ENCODE measurements at places on chromosomes 7 and 10.

DNA sequence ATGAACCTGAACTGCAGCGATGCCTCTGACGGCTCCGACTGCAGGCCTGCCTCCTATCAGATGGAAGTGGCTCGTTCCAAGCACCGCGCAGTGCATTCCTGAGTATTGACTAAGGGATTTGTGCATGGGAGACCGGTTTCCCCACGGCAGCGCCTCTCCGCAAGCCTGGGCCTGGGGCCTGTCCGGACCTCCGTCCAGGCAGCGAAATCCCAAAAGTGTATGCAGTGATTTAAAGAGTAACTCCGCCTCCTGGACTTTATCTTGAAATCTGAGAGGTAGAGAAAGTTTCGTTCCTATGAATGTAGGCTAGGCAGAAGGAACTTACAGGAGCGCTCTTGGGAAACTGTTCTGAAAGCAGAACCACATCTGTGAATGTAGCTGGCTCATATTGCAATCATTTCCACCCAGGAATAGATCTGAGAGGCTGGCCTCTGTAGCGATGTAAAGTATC lies 106.2 kb upstream of the CELF2 start:
- no peak for DNase-seq

GRCh38 chr10:15242261-15242840 lies 73.9 kb upstream of the NMT2 start:
- no peak for DNase-seq

DNA sequence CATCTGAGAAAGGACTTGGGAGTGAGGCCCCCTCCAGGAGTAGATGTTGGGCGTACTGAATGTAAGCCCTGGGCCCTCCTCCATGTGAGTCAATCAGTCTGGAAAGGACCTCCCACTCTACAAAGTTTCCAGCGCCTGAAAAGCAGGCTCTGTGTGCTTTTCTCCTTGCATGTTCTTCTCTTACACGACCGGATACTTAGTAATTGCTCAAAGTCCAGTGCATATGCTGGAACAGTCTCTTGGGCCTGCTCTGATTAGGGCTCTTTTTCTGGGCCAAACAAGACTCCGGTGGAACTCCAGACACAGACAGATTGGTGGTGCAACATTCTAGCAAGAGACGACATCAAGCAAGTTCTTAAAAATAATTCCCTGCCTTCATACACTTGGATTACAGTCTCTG lies 38.3 kb upstream of the RAPGEF5 start:
- no peak for DNase-seq

GRCh38 chr10:96609510-96609909 lies 22.7 kb upstream of the TM9SF3 start:
- DNase-seq = no peak

DNA sequence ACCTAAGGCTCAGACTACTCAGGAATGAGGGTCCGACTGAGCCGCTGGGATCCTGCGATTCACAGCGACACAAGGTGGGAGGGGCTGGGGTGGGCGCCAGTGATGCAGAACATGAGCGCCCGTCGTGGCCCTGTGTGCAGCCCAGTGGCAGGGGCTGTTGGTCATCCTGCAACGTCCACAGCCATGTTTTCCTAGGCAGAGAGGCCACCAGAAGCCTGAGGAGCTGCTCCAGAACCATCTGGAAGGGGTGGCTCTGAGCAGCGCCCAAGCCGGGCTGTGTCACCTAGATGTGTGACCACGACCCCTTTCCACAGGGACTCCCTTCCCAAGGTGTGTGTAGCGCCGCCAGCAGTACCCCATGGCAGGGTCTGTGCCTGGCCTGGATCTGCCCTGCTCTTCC lies 24.5 kb downstream of the DPYSL4 start:
- no peak for DNase-seq

GRCh38 chr7:40629891-40630290 lies 495.1 kb downstream of the SUGCT start:
- DNase-seq = no peak

GRCh38 chr10:86655596-86655995 lies 1.2 kb downstream of the OPN4 start:
- DNase-seq = no peak

DNA sequence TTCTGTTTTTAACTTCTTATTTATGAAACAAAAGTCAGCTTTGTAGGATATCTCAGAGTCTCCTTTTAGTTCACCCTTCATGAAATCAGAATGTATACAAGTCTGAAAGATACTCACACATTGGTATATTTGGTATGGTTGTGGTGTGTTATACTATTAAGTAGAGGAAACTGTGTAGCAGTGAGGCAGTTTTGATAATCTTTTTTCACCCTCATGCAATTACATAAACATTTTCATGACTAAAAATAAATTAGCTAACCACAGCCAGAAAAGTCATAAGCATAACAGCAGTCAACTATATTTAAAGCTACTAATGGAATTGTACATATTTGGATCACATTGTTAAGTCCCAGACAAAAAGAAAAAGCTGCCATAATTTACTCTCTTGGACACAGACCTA lies 62.1 kb downstream of the FAM185A start:
- no peak for DNase-seq

DNA sequence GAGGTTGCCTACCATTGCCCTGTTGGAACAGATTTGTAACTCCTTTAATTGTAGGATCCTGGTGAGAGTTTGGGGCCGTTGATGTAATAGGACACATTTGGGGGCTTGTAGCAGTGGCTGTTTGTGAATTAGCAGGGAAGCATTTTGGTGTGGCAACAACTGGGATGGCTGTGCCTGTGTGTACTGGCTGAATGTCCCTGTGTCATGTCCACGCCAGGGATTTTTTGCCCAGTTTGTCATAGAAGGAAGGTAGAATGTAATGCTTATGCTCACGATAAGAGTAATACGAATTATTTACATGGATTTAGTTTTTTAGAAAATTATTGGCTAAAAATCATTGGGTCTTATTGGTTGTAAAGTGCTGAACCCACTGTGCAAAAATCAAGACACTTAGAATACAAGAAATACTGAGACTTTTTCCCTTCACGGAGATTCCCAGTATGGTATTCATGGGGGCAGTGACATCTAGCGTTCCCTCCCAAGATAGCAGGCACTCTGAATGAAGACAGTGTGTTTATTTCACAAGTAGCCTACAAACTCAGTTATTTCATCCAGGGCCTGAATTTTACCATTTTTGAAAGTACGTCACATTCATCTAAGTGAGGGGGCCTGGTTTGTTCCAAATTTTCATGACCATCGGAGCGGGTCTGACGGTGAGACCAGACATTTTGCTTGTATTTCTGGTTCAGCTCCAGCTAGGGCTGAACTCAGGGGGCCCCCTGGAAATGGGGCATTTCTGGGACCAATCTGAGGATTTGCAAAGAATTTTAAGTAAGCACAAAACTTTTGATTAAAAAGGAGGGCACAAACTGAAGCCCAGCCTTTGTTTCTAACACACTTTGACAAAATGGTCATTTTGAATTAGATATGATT lies 74.7 kb downstream of the CACNB2 start:
- DNase-seq = peak; percentile 24

- DNase-seq = no peak
Observed at GRCh38 chr10:47359101-47359500, 10.9 kb downstream of the RBP3 start.

GRCh38 chr7:96277921-96278320 lies 44.0 kb downstream of the SLC25A13 start:
- no peak for DNase-seq

DNA sequence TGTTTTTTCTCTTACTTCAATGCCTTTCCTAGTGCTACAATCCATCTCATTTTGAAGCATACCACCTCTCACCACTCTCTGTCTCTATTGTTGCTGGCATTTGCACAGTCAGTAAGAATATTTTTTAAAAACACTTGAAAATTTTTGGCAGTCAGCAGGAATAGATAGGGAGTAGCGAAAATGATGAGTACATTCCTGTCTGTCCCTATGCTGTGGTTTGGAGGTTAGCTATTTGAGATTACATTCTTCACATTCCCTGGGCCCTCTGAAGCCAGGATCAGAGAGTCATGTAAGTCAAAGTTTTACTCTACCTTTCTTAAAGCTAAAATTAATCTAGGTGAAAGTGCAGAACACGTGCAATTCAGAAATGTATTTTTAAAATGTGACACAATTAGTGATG lies 53.0 kb upstream of the MAGI2 start:
- DNase-seq = no peak

DNA sequence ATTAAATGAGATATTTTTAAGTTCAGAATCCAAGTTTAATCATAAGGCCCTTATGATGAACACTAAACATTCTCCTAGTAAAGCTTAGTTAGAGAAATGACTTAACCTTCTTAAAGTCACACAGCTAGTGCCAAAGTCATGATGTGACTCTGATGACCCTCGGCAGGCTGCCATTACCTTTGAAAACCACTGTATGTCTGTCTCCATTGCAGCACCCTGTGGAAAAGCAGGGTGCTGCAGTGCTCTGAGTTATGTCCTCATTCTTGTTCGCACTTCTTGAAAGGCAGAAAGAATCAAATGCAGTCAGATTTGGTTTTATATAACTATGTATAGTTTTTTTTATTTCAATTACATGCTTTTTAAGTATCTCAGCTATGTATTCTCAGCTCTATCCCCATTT lies 105.0 kb downstream of the PHTF2 start:
- peak; percentile 6 for DNase-seq

GRCh38 chr7:112410092-112410491 lies 40.2 kb upstream of the IFRD1 start:
- DNase-seq = no peak

- DNase-seq = no peak
Observed at GRCh38 chr10:52571018-52571417, 201.6 kb downstream of the MBL2 start.

DNA sequence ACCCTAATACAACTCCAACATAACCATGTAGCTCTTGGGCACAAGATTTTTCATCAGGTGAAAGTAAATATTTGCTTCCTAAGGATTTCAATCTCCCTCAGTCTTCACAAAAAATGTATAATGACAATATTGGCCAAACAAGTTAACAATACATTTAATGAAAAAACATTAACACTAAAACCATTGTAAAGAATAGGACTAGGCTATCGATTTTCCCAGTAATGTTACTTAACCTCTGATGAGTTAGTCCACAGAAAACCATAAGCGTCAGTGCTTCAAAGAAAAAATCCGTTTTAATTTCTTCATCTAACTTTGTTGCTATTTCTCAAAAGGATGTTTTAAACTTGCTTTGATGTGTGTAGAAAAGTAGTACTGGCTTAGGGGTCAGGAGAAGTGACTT lies 1.2 kb downstream of the ZNF33B start:
- no peak for DNase-seq

GRCh38 chr10:76115131-76115470 lies 683.7 kb downstream of the LRMDA start:
- DNase-seq = no peak

DNA sequence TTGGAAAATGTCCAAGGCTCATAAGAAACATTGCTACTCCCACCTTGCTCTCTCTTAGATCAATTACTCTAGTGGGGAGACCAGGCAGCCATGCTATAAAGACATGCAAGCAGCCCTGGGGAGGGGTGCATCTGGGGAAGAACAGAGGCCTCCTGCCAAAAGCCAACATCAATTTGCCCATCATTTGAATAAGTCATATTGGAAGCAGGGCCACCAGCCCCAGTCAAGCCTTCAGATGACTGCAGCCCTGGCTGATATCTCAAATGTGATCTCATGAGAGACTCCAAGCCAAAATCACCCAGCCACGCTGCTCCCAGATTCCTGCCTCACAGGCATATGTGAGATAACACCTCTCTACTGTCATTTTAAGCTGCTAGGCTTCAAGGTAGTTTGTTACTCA lies 157.5 kb upstream of the PDE1C start:
- DNase-seq = no peak

DNA sequence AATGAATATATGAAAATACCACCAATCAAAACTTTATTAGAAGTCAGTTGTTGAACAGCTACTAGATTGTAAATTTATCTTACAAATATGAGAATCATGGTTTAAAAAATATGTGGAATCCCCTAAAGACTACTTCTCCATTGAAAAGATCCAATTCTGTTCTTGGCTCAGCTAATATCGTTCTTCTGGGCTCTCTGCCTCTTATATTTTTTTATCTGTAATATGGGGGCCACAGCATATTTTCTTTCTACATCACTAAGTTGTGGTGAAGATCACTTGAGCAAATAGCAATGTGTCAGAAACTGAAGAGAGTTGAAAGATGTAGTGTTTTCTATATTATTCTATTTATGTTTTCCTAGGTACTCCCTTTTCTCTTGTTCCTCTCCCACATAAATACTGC lies 198.1 kb downstream of the FZD1 start:
- no peak for DNase-seq

DNA sequence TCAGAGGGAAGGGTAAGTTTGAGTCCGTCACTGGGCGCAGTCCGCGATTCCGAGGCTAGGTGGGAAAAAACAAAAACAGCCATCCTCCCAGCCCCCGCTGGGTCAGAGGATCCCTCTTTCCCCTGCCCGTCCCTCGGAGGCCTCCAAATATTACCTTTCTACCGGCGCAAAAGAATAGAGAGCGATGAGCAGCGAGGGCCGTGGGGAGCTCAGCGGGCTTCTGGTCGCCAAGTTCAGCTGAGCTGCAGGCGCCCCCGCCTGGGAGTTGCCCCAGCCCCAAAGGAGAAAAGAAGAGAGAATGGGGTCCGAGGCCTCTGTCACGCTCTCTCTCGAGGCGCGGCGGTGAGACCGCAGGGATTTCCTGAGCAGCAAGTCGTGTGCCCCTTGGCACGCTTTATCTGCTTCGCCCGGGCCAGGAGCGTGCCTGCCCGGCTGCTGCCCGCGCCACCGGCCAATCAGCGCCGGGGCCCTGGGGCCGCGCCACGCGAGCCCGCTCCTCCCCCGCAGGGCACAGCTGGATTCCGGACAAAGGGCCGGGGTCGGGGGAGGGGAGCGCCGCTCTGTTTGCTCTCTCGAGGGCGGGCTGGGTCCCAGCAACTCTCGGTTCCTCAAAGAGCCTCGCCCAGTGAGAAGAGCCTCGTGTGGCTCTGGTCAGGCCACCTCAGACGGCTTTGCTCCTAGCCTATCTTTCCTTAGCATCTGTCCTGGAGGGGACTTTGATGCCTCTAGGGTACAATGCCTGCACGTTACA lies at the start of gene NEUROG3:
Gene NEUROG3, minus strand, starts transcription at position 367 of the 751 bp plus-strand sequence. CDS start 379 bp downstream, outside the sequence.
- no peak for DNase-seq

- no peak for DNase-seq
Observed at GRCh38 chr7:147519062-147519461, 1071.5 kb upstream of the C7orf33 start.

DNA sequence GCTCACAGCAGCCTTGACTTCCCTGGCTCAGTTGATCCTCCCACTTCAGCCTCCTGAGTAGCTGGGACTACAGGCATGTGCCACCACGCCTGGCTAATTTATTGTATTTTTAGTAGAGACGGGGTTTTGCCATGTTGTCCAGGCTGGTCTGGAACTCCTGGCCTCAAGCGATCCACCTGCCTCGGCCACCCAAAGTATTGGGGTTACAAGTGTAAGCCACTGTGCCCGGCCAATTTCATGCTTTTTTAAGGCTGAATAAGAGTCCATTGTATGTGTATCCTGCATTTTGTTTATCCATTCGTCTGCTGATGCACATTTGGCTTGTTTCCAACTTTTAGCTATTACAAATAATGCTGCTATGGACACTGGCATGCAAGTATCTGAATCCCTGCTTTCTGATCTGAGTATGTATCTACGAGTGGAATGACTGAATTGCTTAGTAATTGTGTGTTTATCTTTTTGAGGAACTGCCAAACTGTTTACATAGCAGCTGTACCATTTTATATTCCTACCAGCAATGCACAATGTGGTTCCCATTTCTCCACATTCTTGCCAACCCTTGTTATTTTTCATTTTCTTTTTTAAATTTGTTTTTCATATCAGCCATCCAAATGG lies 37.3 kb upstream of the TPST1 start:
- no peak for DNase-seq

GRCh38 chr10:64368298-64368697 lies 847.1 kb downstream of the REEP3 start:
- no peak for DNase-seq

All from activated CD4-positive, alpha-beta T cell treated with anti-CD3 and anti-CD28 coated beads, Interleukin-2, amount 50 U/mL, for 16 hours (primary cell).